ENCODE measurements at places on chromosomes 7 and 10. TPM values are rescaled to one million over a fixed set of nuclear protein-coding genes. Genes with fewer than 3 reads are reported as not detected.

DNA sequence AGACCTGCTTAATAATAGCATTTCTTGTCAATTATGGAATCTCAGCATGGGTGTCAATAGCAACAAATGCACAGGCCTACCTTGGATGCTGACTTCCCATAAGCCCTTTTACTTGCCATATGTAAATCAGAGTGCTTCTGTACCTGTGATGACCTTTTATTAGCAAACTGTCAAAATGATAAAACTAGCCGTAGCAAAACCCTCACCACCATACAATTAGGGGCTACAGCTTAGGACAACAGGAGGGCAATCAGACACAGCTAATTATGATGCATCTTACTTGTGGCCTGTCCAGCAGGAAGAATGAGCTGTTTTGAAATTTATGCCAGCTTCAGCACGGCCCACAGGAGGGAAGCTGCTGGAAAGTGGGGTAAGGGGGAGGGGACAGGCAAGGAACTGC, 201.6 kb downstream of the TAX1BP1 start:
- H3K27ac ChIP-seq, result no peak overlapping the region
- H3K4me1 ChIP-seq, result no peaks in the 10 kb centered on the region
- no peaks in the 10 kb centered on the region for H3K27me3 ChIP-seq
- peaks cover 2% of the 10 kb centered on the region for H3K36me3 ChIP-seq
- H3K4me3 ChIP-seq, result no peak overlapping the region
- DNase-seq, result no peak

GRCh38 chr10:103416436-103417147, 20.2 kb downstream of the PDCD11 start:
- no peak overlapping the region for H3K27ac ChIP-seq
- H3K36me3 ChIP-seq, result peaks cover 92% of the 10 kb centered on the region

- DNase-seq, result no peak
- H3K27ac ChIP-seq, result peak overlapping the region; percentile 78
- H3K27me3 ChIP-seq, result no peaks in the 10 kb centered on the region
- peaks cover 13% of the 10 kb centered on the region for H3K4me1 ChIP-seq
- H3K36me3 ChIP-seq, result peaks cover 6% of the 10 kb centered on the region
Measured at GRCh38 chr7:44960011-44960580, 18.7 kb downstream of the MYO1G start.

- no peaks in the 10 kb centered on the region for H3K27me3 ChIP-seq
- H3K36me3 ChIP-seq, result no peaks in the 10 kb centered on the region
- no peak overlapping the region for H3K27ac ChIP-seq
- H3K4me1 ChIP-seq, result no peaks in the 10 kb centered on the region
Measured at GRCh38 chr7:17584822-17585221, 286.4 kb downstream of the AHR start.

- no peak within 1 kb of the TSS for H3K4me3 ChIP-seq
- peaks cover 24% of the 10 kb centered on the region for H3K4me1 ChIP-seq
- no peak within 1 kb of the TSS for H3K27ac ChIP-seq
- no peaks in the 10 kb centered on the region for H3K36me3 ChIP-seq
- H3K27me3 ChIP-seq, result no peaks in the 10 kb centered on the region
Measured at GRCh38 chr7:149773446-149774236, at the start of gene ZNF467. Gene ZNF467, minus strand, starts transcription at chr7:149773588. Its CDS starts 2,556 bp downstream, at chr7:149771032.

Gene PTF1A
- total RNA-seq, result not detected
